H7 (cell line): ENCODE measurements at places on chromosomes 16 and 17.
A peak's percentile ranks its signal among the peaks of the same experiment; 100 is the strongest.

GRCh38 chr17:45020354-45021138 is 30.9 kb downstream of the DCAKD start:
- DNase-seq = peak; percentile 80

- no peak for DNase-seq
Measured at GRCh38 chr16:3890091-3890490, 9.6 kb upstream of the CREBBP start.

GRCh38 chr17:15900871-15901270 is 44.1 kb upstream of the ADORA2B start:
- no peak for DNase-seq

- peak; percentile 65 for DNase-seq
Measured at GRCh38 chr17:77288115-77288619, 147.4 kb downstream of the SEC14L1 start.

DNA sequence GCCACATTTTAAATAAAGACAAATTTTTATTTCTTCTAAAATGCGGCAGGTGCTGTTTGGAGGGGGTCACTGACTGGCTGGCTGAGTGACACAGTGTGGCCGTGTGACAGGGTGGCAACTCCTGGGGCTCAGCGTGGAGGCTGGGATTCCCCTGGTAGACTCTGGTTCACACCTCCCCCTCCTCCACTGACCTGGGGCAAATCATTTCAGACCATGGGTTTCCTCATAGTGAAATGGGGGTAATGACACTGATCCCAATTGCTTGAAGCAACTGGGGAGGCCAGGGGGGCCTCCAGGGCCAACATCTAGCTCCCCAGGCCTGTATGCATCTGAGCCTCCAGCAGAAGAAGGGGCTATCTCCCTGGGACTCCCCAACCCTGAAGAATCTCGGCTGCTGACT is 6.6 kb downstream of the HSD11B2 start:
- DNase-seq = no peak
